Stimulated activated CD4-positive, alpha-beta T cell treated with anti-CD3 and anti-CD28 coated beads, Interleukin-15, amount 100 ng/mL, for 1 hour (primary cell): ENCODE measurements at places on chromosomes 7 and 10.
A peak's percentile ranks its signal among the peaks of the same experiment; 100 is the strongest.

DNA sequence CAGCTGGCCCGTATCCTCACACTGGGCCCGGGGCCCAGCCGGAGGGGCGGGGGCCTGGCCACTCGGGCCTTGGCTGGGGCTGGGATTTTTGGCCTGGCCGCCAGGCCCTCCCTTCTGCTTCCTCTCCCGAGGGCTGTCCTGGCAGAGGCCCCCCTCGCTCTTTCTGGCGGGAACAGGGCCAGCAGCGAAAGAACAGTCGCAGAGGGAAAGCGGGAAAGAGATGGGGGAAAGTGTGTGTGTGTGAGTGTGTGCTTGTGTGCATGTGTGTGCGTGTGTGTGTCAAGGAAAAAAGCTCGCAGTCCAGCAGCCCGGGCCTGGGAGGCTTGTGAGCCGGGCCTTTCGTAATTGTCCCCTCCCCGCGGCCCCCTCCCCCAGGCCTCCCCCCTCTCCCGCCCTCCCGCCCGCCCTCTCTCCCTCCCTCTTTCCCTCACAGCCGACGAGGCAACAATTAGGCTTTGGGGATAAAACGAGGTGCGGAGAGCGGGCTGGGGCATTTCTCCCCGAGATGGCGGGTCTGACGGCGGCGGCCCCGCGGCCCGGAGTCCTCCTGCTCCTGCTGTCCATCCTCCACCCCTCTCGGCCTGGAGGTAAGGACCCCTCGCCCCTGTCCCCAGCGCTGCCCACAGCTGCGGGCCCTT is at the start of gene ELN:
Gene ELN (plus strand): TSS at position 491 of the 638 bp plus-strand sequence. CDS start 15 bp downstream, at position 506.
- no peak for DNase-seq

GRCh38 chr7:123645516-123645915 is 10.2 kb upstream of the LMOD2 start:
- DNase-seq: no peak

DNA sequence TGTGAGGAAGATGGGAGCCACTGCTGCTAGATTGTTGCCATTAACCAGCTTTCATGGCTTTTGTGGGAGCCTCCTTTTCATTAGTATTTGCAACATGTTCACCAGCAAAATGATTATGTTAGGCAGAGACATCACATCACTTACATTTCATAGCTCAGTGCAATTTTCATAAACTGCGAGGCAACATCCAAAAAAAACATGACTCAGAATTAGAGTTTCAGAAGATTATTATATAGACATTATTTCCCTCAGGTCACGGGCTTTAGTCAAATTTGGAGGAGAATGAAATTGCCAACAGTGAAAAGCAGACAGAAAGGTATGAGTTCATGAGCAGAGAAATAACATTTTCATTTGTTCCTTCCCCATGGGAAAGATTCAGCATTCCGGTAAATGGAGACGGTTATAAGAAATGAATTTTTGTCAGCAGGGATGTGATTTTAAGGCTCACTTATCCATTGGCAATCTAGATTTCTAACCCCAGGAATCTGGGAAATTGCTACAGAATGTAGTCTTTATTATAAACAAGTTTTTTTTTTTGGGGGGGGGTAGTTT is 573.2 kb downstream of the AUTS2 start:
- DNase-seq: no peak

DNA sequence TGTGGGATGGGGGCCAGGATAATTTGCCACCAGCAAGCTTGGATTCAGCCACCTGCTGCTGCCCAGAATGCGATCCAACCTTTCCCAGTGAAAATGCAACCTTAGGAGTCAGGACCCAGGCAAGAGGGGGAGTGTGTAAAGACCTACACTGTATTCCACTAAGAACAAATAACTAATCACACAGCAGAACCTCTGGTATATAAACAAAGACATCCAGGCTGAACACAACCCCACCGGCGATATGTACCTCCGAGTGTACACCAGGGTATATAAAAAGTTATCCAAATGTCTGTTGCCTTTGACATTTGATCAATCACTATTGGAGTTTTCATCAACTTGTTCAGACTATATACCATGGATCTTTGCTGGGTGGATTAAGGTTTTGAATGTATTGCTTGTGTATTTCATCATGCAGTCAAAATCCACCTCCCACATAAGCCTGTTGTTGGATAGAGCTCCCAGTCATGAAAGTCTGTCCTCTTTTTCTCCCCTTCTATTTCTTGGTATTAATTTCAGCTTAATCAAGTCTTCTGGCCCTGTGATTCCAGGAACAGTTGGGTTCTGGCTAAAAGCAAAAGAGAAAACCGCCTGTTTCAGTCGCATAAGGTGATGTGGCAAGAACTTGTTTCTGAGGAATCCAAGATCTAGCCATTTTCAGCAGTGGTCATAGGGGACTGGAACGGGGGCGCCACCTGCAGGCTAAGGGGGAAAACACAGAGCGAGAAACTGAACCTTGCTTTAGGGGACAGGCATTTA is 290.7 kb downstream of the CCDC3 start:
- DNase-seq: peak; percentile 72

- DNase-seq: no peak
Observed at GRCh38 chr10:68348265-68348741, 15.6 kb upstream of the PBLD start.

DNA sequence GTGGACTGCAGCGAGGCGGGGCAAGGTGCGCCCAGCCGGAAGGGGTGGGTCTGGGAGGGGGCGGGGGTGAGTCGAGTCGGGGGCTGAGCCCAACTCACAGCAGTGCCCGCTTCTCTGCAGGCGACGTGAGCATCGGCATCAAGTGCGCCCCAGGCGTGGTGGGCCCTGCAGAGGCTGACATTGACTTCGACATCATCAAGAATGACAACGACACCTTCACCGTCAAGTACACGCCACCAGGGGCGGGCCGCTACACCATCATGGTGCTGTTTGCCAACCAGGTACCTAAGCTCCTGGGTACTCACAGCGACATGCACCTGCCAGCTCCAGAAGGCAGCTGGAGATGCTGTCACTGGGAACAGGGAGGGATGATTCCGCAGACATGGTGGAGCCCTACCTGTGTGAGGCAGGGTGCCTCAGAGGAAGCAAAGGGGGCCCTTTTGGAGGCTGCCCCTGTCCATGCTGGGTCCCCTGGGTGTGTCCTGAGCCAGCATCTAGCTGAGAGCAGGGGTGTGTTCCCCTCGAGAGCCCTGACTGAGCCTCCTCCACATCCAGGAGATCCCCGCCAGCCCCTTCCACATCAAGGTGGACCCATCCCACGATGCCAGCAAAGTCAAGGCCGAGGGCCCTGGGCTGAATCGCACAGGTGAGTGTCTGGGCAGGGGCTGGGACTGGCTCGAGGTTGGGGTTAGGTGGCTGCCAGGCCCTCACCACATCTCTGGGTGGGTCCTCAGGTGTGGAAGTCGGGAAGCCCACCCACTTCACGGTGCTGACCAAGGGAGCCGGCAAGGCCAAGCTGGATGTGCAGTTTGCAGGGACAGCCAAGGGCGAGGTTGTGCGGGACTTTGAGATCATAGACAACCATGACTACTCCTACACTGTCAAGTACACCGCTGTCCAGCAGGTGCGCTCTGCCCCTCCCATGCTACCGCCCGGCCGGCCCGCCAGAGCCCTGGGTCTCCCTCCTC is 12.8 kb downstream of the FLNC start:
- DNase-seq: no peak
